RWPE1 (cell line): ENCODE measurements at places on chromosomes 1 and 21.

DNA sequence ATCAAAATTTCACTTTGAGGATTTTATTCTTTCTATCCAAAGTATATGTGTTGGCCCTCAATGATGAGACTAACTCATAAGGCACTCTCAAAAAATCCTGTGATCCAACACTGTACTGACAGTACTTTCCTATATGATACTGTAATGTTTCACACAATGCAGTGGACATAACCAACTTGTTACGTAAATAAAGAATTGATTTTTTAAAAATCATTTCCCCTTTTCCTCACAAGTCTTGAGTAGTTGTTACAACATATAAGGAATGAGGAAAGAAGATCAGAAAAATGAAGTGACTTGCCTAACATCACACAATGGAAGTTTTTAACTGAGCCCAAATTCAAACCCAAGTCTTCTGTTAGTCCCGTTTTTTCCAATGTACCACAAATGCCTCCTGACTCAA, 17.2 kb downstream of the PTP4A2 start:
- no peak for DNase-seq

GRCh38 chr1:3073489-3074296, 4.7 kb downstream of the PRDM16 start:
- no peak for DNase-seq

- DNase-seq: no peak
Observed at GRCh38 chr1:109163551-109163950, 49.6 kb downstream of the ELAPOR1 start.

GRCh38 chr1:54070171-54070837, 16.9 kb downstream of the TCEANC2 start:
- DNase-seq: peak; percentile 73
